ENCODE measurements at places on chromosomes 1 and 21.

DNA sequence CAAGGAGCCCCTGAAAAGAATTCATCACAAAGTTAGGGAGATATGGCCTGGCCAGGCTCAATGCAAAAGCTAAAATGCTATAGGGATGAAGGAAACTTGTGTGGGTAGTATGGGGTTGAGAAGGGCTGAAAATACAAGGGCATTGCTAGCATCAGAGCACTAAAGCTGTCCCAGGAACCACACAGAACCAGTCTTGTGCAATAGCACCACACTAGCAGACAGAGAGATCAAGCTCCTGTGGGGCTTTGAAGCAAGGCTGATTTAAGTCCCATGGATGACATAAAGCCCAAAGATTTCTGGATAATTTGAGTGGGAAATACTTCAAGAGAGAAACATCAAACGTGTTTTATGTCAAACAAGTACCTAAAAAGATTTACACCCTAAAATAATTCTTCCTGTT is 97.1 kb downstream of the VAV3 start:
- DNase-seq, result no peak

DNA sequence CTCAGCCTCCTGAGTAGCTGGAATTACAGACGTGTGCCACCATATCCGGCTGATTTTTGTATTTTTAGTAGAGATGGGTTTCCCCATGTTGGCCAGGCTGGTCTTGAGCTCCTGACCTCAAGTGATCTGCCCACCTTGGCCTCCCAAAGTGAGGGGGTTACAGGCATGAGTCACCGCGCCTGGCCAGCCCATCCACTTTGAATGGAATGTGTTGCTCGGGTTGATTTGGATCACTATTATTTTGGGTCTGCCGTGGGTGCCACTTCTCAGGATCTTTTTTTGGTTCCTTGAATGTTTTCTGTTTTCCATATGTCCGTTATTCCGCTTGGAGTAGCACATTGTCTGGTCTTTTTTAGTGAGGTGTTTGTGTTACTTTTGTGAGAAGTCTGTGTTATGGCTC is 17.0 kb downstream of the PCNT start:
- DNase-seq, result no peak

- no peak for DNase-seq
These were observed 15.8 kb downstream of the RCC1 start for GRCh38 chr1:28521502-28522164.

DNA sequence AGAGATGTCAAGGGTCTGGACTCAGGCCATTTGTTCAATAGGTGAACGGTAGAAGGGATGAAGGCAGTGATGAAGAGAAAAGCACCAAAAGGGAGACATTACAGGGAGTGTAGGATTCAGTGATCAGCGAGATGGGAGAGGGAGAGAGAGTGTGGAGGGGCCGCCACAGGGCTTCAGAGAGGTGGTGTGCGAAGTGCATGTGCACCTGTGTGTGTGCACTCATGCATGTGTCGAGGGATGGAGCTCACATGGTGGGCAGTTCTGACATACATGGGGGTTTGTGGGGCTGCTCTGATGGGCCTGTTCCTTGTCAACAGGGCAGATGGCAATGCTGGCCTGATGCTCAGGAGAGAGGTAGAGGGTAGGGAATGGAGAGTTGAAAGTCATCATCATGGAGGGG is 11.4 kb upstream of the KCNA2 start:
- DNase-seq, result no peak
